ENCODE measurements at places on chromosomes 6 and 20. TPM values are rescaled to one million over a fixed set of nuclear protein-coding genes. Genes with fewer than 3 reads are reported as not detected.

DUSP22 gene
- 30.5 TPM for total RNA-seq

SUPT3H gene
- 21.8 TPM for total RNA-seq

PSORS1C1 gene
- total RNA-seq: 1.1 TPM

E2F1 gene
- 17.1 TPM for total RNA-seq

NRSN1 gene
- not detected for total RNA-seq

TPX2 gene
- total RNA-seq: 147 TPM

MEI4 gene
- total RNA-seq: 0.06 TPM

RNF182 gene
- total RNA-seq: 19.1 TPM

LIME1 gene
- total RNA-seq: 19.1 TPM

CRIP3 gene
- total RNA-seq: not detected

IL17A gene
- not detected for total RNA-seq

PREP gene
- 9.9 TPM for total RNA-seq

TRIM31 gene
- not detected for total RNA-seq

UST gene
- 1.1 TPM for total RNA-seq

CRISP3 gene
- total RNA-seq: not detected

SIRPD gene
- total RNA-seq: not detected

NELFCD gene
- total RNA-seq: 83.1 TPM

NTSR1 gene
- total RNA-seq: not detected

GPLD1 gene
- 0.51 TPM for total RNA-seq

SAPCD1 gene
- 4.4 TPM for total RNA-seq

RUNX2 gene
- total RNA-seq: 13.1 TPM

STMND1 gene
- total RNA-seq: 0.14 TPM

CST5 gene
- total RNA-seq: not detected

EPPIN gene
- not detected for total RNA-seq
